ENCODE measurements at places on chromosomes 1 and 21.

DNA sequence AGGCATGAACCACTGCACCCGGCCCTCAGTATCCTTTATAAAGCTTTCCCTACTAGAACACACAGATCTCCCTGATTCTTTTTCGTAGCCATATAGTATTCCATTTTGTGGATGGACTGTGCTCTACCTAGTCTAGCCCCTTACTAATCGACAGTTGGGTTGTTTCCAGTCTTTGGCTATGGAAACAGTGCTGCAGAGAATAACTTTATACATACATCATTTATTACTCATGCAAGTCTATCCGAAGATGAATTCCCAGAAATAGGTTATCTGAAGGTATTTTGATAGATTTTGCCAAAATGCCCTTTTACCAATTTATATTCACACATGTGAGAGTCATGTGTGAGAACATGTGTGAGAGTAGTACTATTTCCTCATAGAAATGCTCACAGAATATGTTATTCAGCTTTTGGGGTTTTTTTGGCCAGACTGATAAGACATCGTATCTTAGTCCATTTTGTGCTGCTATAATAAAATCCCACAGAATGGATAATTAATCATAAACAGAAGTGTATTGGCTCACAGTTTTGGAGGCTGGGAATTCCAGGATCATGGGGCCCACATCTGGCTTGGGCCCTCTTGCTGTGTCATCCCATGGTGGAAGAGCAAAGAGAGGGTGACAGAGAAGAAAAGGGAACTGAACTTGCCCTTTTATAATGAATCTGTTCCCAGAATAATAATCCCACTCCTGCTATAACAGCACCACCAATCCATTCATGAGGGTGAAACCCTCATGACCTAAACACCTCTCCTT lies 17.3 kb upstream of the FGR start:
- DNase-seq: no peak

- no peak for DNase-seq
Observed at GRCh38 chr1:185300152-185300551, 16.9 kb downstream of the IVNS1ABP start.

DNA sequence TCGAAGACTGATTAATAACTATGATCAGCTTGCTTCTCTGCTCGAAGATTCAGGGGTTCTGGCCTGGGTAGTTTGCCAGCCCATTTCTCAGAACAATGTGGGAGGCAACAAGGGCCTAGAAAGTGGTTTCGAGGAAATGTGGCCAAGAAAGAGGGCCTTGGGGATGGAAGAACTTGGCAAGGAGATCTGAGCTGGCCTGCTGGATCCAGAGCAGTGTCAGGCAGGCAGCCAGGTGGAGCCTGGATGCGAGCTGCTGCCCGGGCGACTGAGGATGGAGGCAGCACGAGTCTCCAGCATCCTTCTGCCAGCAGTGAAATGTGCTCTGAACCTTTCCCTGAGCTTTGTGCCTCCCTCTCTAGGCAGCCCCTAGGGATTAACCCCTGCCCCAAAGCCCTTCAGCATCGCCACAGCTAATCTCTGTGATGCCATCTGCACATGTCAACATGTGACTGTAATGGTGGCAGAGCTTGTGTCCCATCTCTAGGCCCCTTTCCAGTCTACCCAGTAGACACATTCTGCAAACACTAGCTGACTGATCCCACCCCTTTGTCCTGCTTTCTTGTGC lies 61.0 kb upstream of the NEK2 start:
- no peak for DNase-seq

- DNase-seq: no peak
Observed at GRCh38 chr1:25766721-25767436, 33.1 kb upstream of the SELENON start.

GRCh38 chr1:187991944-187992343 lies 1163.2 kb downstream of the PLA2G4A start:
- DNase-seq: no peak

DNA sequence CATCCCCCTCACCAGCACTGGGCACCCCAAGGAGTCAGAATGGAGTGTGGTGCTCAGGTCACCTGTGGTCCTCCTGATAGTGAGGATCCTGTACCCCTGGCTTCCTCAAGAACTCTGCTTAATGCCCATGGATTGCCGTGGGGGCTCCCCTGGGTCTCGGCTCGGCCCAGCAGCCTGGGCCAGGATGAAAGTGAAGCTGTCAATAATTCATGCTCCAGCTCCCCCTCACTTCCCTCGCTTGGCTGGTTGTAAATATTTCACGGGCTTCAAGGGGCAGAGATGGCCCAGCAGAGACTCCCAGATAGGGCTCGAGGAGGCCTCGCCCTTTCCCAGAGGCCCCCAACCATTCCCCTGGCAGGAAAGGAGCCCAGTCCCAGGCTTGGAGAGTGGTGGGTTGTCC lies 42.6 kb upstream of the KCNA10 start:
- no peak for DNase-seq

DNA sequence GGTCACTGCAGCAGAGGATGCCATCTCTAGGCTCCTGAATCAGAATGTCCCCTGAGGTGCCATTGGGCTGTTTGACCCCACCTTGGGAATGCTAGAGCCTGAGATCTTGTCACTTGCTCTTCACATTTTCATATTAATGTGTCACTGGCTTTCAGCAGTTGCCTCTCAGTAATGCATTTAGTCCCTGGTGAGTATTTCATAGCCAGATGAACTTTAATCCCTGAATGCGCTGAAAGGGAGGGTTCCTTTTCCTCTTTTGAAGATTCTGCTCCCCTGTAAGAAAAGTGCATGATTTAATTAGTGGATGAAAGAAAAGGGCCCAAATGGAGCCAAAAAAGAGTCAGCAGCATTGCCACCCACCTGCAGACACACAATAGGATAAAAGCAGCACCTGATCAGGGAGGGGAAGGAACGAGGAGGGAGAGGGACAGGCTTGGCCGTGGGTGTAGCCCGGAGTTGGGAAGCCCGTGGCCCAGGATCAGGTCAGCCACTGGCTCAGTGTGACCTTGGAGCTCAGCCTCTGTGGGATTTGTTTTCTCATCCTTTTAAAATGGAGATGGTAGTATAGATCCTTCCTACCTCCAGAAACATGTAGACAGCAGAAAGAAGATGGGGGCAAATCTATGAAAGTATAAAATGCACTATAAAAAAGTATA lies 31.1 kb downstream of the ROR1 start:
- no peak for DNase-seq

- peak; percentile 75 for DNase-seq
Observed at GRCh38 chr1:36881068-36881405, 153.3 kb downstream of the GRIK3 start.

DNA sequence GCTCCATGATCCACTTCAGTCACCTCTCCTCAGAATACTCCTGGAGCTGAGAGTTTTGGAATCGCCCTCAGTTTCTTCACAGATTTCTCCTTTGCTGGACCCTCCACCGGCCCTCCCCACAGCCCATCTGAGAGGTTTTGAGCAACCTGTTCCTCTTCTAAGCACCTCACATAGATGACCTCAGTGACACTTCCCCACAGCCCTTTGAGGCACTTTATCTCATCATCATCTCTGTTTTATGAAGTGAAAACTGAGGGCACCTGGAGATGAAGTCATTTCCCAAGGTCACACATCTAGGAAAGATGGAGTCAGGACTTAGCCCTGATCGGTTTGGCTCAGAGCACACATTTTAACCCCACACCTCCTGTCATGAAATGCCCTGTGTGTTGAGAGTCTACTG lies 76.8 kb upstream of the ZNF281 start:
- DNase-seq: no peak

DNA sequence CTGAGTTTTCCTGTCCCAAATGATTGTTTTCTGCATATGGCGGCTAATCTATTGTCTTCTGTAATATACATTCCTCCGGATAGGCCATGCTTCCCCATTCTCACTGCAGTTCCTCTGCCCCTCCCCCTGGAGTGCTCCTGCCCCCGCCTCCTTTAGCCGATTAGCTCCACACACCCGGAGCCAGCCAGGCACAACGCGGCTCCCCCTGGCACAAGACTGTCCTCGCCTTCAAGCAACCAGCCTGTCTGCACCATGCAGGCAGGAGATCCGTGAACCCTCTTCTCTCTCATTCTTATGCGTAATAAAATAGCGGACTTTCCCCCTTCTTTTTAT lies 18.0 kb downstream of the SERTAD4 start:
- no peak for DNase-seq

GRCh38 chr1:41496080-41497055 lies 11.9 kb upstream of the EDN2 start:
- no peak for DNase-seq

DNA sequence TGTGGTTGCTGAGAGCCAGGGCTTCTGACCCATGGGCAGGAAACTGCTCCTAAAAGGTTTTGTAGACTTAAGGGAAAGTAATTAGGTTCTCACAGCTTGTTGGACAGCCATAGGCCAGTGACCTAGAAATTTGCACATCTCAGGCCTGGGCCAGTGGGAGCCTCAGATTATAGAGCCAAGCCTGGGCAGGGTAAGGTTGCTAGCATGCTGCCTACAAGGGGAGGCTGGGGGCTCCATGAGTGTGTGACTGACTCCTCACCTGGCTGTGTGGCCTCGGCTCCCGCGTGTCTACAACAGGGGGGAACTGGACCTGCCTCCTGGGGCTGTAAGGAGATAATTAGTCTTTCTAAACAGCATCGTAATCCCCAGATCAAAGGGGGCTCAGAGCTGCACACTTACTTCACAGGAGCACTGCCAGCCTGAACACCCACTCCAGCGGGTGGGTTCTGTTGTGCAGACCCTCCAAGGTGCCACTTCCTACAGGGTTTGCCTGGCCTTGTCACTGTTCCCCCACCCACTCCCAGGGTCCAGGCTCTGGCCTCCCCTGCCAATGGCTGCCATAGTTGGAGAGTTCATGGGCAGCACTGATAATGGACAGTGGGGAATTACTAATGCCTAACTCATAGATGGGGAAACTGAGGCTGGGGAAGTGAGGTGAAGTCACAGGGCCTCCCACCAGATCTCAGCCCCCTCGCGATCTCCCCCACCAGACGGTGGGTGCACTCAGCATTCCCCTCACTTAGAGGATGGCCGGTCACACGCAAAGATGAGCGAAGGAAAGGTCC lies 230.4 kb upstream of the TMEM51 start:
- DNase-seq: no peak

DNA sequence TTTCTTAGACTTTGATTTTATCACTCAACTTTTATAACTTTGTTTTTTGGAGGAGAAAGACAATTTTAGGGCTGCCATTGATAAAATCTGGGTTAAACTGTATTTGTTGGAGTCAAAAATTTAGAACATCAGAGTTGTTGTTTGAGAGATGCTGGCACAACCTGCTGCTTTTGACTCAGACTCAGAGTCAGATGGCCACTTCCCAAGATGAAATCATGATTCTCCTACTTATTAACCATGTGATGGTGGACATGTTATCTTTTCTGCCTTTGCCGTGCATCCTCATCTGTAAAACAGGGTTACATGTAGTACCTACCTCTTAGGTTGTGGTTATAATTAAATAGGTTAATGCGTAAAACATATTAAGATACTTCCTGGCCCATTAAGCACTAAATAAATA lies 71.2 kb downstream of the PLA2G4A start:
- DNase-seq: no peak

DNA sequence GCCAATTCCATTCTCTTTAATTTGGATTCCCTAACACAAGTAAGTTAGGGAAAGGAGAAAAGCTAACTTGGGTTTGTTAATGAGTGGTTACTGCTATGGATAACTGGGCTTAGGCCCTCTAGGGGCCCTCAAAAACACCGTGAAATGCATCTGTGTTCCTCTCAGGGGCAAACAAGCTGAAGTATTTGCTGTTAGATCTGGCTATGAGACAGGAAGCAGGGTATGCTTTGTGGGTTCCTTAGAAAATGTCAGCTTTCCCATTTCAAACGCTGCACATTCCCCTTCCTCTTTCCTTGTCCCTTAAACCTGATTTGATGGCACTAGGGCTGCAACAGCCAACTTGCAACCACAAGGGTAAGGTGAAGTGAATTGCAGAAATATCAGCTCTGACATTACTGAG lies 5.7 kb upstream of the CAP1 start:
- DNase-seq: no peak

GRCh38 chr1:237071641-237072420 lies 29.8 kb downstream of the RYR2 start:
- DNase-seq: no peak

- no peak for DNase-seq
Observed at GRCh38 chr1:246319083-246319714, 187.9 kb downstream of the SMYD3 start.

DNA sequence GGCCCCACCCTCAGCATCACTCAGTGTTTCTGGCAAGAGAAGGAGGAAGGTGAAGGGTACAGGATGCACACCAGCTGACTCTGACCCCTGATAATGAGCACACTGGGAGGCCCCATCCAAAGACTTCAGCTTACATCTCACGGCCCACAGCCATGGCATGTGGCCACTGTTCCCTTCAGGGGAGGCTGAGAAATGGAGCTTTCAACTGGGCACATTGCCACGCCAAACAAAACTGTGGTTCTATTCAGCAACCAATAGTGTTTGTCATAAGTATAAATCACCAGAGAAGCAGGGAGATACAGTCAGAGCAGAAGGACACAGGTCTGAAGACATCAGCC lies 12.7 kb upstream of the TRAF3IP3 start:
- no peak for DNase-seq

DNA sequence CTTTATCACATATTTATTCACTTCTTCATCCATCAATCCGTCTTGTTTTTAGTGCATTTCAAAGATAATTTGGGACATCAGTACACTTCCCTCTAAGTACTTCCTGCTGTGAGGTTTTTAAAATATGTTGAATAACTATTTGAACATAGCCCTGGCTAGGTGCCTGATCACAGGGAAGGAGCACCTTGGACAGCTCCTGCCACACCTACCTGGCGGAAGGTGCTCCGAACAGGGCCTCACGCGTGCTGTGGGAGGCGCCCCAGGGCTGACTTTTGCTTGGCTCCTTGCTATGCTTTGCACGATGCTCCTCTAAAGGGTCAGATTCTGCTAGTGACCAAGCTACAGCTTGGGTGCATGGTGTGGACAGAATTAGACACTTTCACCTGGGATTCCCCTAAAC lies 4.9 kb upstream of the ATXN7L2 start:
- no peak for DNase-seq

DNA sequence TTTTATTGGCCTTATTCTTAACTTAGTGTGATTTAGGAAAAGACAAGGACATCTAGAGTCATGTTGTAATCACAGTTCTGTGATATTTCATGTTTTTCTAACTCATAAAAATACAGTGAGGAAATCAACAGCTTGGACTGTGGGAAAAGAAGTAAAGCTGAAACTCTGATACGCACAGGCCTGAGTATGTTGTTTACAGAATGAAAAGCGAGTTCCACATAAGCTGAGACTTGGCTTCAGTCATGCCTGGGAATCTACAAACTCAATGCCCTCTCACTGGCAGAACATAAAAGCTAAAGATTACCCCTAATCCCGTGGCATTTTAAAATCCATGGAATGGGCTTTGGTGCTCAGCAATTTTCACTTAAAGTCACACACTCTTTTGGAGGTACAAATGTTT lies 23.6 kb upstream of the ATP5PO start:
- DNase-seq: no peak

All from vagina (tissue), 2 donors.